ENCODE measurements at places on chromosomes 12 and 14. TPM values are rescaled to one million over a fixed set of nuclear protein-coding genes. Genes with fewer than 3 reads are reported as not detected.
A peak's percentile ranks its signal among the peaks of the same experiment; 100 is the strongest.

- DNase-seq, result peak; percentile 83
Observed at GRCh38 chr12:132356691-132357622, 27.6 kb upstream of the GALNT9 start.

The DDX24 gene
- polyA plus RNA-seq, result 139 TPM

GRCh38 chr12:46675736-46676135 is 150.1 kb downstream of the SLC38A4 start:
- DNase-seq, result peak; percentile 77

The AQP6 gene
- polyA plus RNA-seq, result 74.1 TPM

The MGP gene
- polyA plus RNA-seq, result 745 TPM

- DNase-seq, result no peak
Observed at GRCh38 chr12:7046383-7047105, 14.0 kb upstream of the C1S start.

- no peak for DNase-seq
Observed at GRCh38 chr14:60506010-60506409, 2.9 kb upstream of the SIX6 start.

DNA sequence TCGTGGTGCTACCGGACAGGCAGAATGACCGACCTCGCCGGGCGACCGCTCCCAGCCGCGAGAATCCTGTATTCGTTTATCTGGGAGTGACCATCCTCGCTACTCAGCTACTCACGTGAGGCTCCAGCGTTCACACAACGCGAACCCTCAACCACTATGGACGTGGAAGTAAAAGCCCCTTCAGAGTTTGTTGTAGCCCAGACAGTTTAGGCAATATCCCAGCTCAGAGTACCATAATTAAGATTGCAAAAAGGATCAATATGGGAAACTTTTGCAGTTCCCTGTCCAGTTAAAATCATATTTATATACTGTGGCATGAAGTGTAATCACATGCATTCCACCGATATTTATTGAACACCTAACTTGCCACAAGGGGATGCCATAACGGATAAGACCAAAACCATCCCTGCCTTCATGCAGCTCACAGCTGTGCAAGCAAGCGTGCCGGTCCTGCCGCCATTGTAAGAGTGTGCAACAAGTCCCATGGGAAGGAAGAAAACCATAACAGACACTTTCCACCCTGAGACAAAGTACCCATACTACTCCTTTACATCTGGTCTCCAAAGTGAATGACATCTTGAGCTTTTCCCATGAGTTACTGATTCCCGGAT is 938 bp upstream of the MAX start:
- peak; percentile 43 for DNase-seq

GRCh38 chr12:92259696-92260251 is 114.1 kb upstream of the BTG1 start:
- no peak for DNase-seq
